Left kidney (tissue), 8 donors: ENCODE measurements at places on chromosomes 4 and X. TPM values are rescaled to one million over a fixed set of nuclear protein-coding genes. Genes with fewer than 3 reads are reported as not detected.
A peak's percentile ranks its signal among the peaks of the same experiment; 100 is the strongest.

NDST4 gene
- polyA plus RNA-seq, result 0.75 TPM

PABPC1L2A gene
- not detected for polyA plus RNA-seq

TECRL gene
- not detected for polyA plus RNA-seq

METTL14 gene
- 64.5 TPM for polyA plus RNA-seq

CYBB gene
- 12.6 TPM for polyA plus RNA-seq

SPANXB1 gene
- polyA plus RNA-seq, result not detected

EGFL6 gene
- 23.1 TPM for polyA plus RNA-seq

SSX2B gene
- not detected for polyA plus RNA-seq

GRCh38 chrX:129622757-129623301 is 31.9 kb downstream of the APLN start:
- DNase-seq, result no peak

- no peak for DNase-seq
These were observed 224.9 kb upstream of the MAD2L1 start for GRCh38 chr4:120291541-120291940.

GRCh38 chr4:89863533-89863932 is 26.6 kb upstream of the SNCA start:
- no peak for DNase-seq

DNA sequence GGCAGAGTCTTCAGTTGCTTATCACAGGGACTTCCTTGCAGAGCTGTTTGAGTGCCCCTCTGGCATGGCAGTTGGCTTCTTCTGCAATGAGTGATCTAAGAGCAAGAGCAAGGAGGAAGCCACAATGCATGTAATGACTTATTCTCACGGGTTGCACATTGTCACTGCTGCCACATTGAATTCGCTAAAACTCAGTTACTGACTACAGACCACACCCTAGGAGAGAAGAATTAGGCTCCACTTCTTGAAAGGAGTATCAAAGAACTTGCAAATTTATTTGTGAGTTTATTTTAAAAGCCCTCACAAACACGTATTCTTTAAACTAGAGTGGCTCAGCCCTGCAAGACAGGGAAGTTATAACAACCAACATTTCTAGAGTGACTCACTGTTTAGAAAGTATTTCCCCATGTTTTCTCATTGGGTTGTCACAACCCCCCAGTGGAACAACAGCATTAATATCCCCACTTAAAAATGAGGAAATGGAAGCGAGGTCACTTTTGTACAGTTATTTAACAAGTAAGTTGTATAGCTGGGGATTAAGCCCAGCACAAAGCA is 32.4 kb upstream of the RBPJ start:
- DNase-seq, result no peak

GRCh38 chrX:143788265-143788664 is 67.7 kb upstream of the SPANXN2 start:
- DNase-seq, result peak; percentile 6
